Osteocyte (in vitro differentiated cells): ENCODE measurements at places on chromosomes 2 and 18. TPM values are rescaled to one million over a fixed set of nuclear protein-coding genes. Genes with fewer than 3 reads are reported as not detected.

DNA sequence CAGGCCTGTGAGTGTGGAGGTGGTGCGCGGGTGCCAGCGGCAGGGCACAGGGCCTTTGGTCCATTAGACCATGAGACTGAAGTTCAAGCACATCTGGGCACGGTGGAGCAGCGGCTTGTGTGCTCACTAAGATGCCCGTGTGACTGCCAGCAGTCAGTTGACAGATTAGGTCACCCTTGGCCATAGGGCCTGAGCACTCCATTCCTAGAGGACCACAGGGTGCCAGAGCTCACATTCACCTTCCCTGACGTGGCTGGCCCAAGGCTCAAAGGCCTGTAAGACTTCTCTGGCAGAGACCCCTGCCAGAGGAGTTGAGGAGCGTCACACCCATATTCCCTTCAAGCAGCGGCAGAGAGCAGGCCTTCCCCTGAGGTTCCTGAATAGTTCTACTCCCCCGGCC lies 650 bp downstream of the LHCGR start:
- DNase-seq: no peak

DNA sequence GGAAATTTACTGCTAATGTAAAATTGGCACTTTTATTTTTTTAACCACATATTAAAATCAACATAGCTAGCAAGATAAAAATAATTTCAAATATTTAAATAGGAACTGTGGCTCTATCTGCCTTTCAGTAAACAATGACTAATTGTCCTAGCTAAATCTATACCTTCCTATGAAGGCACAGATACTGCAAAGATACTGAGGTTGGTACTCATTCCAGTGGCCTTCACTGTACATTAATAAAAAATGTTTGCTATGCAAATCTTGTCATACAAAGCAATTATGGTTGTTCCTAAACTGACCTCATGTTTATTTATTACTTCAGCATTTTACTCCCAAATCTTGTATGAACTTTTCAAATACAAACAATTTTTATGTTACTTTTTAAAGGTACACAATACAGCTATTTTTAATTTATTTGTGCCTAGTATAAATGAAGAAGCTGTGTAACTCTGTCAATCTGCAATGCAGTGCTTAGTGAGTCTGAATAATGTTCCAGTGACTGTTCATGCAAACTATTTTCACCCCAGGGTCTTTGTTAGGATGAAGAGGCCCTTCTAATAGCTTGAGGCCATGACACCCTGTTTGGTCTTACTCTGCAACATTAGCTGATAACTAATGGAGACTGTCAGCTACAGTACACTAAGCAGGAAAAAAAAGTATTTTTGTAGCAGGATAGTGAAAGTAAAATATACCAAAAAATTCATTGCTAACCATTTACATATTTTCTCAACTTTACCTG lies 9.3 kb upstream of the ERBB4 start:
- DNase-seq: no peak

- no peak for DNase-seq
These were observed 138.0 kb downstream of the SOCS6 start for GRCh38 chr18:70426818-70427217.

DNA sequence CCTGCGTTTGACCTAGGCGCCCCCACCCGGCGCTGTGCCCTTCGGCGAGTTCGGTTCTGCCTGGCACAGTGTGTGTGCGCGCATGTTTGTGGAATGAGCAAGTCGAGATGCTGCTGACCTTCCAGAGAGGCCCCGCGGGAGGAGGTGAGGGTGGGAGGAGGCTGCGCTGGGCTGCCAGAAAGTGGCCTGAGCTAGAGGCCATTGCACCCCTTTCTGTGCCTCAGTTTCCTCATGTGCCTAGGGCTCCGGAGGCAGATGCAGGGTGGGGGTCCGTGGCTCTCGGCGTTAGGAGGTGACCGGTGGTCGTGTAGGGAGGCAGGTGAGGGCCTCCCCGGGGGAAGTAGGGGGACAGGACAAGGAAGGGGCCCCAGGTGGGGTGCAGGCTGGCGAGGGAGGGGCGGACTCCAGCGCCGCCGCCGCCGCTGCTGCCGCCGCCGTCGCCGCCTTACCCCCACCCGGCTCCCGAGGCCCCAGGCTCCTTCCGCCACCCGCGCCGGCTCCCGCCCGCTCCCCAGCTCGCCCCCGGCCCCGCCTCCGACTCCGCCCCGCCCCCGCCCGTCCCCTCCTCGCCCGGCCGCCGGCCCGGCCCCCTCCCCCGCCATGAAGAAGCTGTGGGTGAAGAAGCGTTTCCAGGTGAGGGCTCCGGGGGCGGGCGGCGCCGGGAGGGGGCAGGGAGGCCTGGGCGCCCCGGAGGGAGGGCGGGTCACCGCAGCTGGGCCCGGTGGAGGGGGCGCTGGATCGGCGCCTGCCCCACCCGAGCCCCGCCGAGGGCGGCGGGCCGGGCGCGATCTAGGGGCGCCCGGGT lies 7.0 kb downstream of the SPEG start:
- DNase-seq: no peak

DNA sequence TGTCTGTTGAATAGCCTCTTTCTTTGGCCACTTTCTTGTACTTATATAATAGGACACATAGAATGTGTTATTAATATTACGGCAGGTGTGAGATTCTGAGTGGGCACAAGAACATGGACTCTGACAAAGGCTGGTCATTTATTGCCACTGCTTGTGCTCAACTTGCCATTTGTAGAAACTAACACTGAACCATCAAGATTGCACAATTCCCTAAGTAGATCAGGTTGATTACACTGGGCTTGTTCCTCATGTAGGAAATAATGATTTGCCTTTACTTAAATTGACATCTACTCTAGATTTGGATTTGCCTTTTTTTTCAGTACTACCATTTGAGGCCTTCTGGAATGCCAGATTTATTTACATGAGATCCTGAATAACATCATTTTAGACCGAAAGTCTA lies 342.7 kb upstream of the CWC22 start:
- DNase-seq: no peak

DNA sequence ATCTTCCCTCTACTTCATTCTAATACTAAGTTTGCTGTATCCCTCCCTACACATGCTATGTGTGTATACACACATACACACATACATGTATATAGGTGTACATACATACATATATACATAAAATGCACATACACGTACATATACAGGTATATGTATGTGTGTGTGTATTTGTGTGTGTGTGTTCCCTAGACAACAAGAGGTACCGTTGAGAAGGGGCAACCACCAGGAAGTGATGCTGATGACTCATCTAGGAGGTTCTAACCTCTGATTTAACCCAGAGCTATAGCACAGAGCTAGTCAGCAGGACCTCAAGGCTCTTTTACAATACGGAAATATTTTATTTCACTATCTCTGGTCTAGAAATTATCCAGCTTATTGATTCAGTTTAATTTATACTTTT lies 139.2 kb downstream of the LAMA3 start:
- no peak for DNase-seq

GRCh38 chr18:3901811-3902210 lies 451.8 kb downstream of the TGIF1 start:
- DNase-seq: no peak

DNA sequence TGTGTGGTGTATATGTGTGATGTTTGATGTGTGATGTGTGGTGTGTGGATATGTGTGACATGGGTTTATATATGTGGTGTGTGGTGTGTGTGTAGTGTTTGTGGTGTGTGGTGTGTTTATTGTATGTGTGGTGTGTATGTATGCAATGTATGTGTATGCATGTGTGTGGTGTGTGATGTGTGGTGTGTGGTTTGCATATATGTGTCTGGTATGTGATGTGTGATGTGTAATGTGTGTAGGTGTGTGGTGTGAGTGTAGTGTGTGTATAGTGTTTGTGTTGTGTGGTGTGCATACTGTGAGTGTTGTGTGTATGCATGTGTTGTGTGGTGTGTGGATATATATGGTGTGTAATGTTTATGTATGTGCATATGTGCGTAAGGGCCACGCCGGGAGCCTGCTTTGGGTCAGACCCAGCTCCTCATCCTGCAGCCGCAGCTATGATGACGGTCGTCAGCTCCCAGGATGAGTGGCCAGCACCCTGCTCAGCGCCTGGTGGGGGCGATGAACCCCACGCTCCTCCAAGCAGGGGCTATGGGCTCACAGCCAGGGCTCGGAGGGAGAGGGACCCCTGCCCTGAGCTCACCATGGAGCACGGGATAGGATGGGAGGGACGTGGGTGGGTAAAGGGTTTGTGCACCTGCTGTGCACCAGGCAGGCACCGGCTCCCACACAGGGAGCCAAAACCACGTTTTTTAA lies 331.3 kb downstream of the EIPR1 start:
- DNase-seq: peak; percentile 82

DNA sequence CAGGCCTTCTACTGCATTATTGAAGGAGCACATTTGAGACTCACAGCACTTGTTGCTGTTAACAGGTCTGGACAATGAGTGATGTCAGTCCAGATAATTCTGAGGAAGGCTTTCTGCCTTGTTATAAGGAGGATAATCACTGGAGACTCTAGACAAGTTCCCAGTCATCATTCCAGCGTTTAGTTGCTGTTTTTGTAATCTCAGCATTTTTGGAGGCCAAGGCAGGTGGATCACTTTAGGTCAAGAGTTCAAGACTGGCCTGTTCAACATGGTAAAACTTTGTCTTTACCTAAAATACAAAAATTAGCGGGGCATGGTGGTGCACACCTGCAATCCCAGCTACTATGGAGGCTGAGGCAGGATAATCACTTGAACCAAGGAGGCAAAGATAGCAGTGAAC lies 39.6 kb upstream of the TRIM43B start:
- no peak for DNase-seq

GRCh38 chr2:85806358-85807118 lies 52.7 kb downstream of the ATOH8 start:
- DNase-seq: no peak

DNA sequence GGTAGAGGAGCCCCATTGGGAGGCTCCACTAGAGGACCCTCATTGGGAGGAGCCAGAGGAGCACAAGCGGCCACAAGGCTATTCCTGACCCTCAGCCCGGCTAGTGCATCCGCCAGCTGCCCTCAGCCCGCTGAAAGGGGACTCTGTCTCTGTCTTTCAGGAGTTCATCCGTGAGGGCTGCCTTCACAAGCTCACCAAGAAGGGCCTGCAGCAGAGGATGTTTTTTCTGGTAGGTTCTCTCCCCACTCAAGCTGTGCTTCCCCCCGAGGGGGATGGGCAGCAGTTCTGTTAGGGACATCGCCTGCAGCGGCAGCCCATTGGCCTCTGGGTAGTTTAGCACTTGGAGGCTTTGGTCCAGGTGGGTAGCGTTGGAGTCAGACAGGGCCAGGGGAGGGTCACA lies 25.1 kb downstream of the STK25 start:
- no peak for DNase-seq

- DNase-seq: no peak
These were observed 29.3 kb downstream of the PELI1 start for GRCh38 chr2:64114912-64115277.

GRCh38 chr2:151695778-151696177 lies 38.5 kb downstream of the NEB start:
- no peak for DNase-seq

DNA sequence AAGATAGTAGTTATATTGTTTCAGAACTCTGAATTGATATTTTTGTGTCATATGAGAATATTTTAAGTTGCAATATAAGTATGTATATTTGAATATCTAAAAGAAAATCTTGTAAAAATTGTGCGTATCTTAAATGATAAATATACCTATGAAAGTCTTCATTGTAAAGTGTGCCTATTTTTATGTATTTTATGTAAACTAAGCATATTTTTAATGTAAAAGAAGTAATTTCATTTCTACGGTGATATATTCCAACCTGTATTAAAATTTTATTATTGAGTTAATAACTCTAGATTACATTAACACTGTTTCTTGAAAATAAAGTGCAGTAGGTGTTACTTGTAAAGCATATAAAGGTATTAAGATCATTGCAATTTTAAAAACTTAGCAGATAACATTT lies 233.4 kb downstream of the PHLPP1 start:
- DNase-seq: no peak

DNA sequence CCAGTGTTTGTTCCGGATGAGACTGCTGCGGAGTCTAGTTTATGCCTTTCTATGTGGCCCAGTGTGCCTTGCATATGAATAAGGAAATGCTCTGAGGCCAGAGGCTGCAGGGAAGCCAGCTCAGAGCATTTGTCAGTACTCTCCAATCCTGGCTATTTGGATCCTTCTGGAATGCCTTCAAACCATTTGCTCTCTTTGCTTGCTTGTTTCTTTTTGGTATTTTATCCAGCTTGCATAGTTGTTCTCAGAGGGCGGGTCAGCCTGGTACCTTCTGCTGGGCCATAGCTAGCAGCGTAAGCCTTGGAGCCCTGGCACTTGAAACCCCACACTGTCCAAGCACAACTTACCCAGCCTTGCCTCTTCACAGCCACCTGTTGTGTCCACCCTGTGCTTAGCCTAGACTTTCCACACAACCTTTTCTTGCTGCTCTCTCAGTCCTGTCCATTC lies 20.5 kb downstream of the CENPO start:
- DNase-seq: no peak

GRCh38 chr2:211816754-211817153 lies 721.8 kb downstream of the ERBB4 start:
- no peak for DNase-seq

GRCh38 chr2:228599781-228600180 lies 418.3 kb upstream of the SPHKAP start:
- no peak for DNase-seq

GRCh38 chr2:63862806-63863205 lies 21.1 kb downstream of the UGP2 start:
- no peak for DNase-seq

- no peak for DNase-seq
These were observed 252.4 kb downstream of the FSIP2 start for GRCh38 chr2:185990861-185991525.

DNA sequence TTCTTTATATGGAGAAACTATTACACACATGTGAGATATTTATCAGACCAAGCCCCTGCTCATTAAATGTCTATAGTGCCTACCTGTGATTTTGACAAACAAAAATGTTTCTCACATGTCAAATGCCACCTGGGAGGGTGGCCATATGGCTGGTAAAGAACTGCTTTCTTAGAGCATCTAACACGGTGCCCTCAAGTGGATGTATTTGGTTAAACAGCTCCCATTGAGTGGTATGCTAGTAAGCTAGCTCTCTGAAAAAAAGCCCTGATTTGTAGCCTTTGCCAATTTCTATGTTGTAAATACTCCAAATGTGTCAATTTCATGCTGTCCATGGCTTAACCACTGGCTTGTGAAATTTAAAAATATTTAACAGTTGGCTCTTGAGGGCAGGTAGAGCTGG lies 94.6 kb downstream of the PMAIP1 start:
- DNase-seq: no peak

DNA sequence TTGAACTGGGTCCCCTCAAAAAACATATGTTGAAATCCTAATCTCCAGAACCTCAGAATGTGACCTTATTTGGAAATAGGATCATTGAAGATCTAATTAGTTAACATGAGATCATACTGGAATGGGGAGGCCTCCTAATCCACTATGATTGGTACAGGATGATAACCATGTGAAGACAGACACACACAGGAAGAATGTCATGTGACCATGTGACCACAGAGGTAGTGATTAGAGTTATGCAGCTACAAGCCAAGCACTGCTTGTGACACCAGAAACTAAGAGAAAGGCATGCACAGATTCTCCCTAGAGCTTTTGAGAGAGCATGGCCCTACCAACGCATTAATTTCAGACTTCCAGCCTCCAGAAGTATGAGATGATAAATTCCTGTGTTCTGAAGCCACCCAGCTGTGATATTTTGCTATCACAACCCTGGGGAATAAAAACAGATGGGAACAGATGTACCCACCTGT lies 47.0 kb upstream of the TGIF1 start:
- DNase-seq: no peak

The MC5R gene
- total RNA-seq: not detected in 2 replicates

The EFEMP1 gene
- 7.4 and 8.3 TPM in 2 replicates for total RNA-seq

The RIT2 gene
- total RNA-seq: not detected in 2 replicates

The CKAP2L gene
- 6.3 and 6.5 TPM in 2 replicates for total RNA-seq

The NT5C1B gene
- not detected in 2 replicates for total RNA-seq

The METTL5 gene
- 37.6 and 42.8 TPM in 2 replicates for total RNA-seq

The CCDC148 gene
- 2.2 and 2.8 TPM in 2 replicates for total RNA-seq

The KIF1A gene
- 4.3 and 5.6 TPM in 2 replicates for total RNA-seq

The ITPRIPL1 gene
- 0.50 and 0.86 TPM in 2 replicates for total RNA-seq

The GRB14 gene
- total RNA-seq: 0.83 and 2.5 TPM in 2 replicates
